ENCODE measurements at places on chromosomes 12 and 14. TPM values are rescaled to one million over a fixed set of nuclear protein-coding genes. Genes with fewer than 3 reads are reported as not detected.

DNA sequence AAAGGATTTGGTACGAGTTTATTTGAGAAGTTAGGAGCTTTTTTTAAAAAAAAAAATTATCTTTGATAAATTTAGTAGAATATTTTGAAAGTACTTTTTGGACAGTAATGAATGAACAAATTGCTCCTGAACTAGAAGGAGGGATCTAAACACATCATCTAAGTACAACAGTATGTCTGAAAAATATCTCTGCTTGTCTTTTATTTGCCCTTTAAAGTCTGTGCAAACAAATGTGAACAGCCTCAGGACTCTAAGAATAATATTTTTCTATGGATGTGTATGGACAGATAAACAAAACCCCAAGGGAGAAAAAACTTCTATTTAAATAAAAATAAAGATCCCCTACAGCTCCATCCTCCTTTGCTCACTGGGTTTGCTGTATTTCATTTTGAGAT lies 19.5 kb downstream of the FBXL14 start:
- DNase-seq: no peak

DNA sequence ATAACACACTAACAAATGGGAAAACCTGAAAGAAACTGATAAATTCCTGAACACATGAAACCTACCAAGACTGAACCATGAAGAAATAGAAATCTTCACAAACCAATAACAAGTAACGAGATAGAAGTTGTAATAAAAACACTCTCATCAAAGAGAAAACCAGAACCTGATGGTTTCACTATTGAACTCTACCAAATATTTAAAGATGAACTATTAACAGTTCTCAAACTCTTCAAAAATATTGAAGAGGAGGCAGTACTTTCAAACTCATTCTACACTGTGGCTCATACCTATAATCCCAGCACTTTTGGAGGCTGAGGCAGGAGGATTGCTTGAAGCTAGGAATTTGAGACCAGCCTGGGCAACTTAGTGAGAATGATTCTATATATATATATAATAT lies 48.4 kb upstream of the TMTC2 start:
- DNase-seq: no peak

Gene DHRS2
- total RNA-seq: not detected

DNA sequence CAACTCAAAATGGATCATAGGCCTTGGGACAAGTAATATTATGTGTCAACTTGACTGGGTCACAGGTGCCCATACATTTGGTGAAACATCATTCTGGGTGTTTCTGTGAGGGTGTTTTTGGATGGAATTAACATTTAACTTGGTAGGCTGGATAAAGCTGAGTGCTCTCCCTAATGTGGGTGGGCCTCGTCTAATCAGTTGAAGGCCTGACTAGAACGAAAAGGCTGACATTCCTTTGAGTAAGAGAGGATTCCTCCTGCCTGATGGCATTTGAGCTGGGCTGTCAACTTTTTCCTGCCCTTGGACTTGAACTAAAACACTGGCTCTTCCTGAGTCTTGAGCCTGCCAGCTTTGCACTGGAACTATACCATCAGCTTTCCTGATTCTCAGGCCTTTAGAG lies 93.4 kb upstream of the ESRRB start:
- DNase-seq: no peak

GRCh38 chr12:131452444-131452860 lies 258.4 kb upstream of the SFSWAP start:
- no peak for DNase-seq

Gene SELPLG
- total RNA-seq: 19.2 TPM

DNA sequence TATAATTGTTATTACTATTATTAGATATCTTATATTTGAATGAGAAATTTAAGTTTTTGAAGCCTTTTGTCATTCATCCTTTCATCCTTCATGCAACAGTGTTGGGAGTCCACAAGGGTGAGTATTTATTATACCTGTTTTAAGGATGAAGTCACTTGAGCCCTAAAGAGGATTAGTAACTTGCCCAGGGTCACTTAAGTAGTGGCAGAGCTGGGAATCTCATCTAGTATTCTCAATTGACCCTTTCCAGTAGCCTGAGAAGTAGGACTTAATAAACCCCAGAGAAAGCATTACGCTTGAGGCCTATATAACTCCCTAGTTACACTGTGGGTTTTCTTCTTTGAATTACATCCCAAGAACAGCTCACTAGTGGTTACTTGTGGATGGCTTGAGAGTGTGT lies 119.8 kb downstream of the SRGAP1 start:
- no peak for DNase-seq

DNA sequence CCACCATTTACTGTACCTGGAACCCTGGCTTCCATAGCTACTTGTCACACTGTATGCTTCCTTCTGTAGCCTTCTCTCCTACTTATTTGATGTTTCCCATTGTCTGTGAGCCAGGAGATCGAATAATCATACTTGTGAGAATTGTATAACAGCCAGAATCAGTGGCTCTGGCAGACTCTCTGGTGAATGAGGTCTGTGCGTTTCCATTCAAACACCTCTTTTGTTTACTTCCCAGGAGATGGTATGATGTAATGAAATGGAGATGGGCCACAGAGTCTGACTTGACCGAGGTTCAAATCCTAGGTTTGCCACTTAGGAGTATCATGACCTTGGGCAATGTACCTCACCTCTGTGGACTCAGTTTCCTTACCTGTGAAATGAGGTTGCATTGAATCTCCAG lies 35.7 kb upstream of the CLMN start:
- no peak for DNase-seq

Gene VTI1B
- total RNA-seq: 110 TPM

Gene BDKRB2
- total RNA-seq: 4.0 TPM

DNA sequence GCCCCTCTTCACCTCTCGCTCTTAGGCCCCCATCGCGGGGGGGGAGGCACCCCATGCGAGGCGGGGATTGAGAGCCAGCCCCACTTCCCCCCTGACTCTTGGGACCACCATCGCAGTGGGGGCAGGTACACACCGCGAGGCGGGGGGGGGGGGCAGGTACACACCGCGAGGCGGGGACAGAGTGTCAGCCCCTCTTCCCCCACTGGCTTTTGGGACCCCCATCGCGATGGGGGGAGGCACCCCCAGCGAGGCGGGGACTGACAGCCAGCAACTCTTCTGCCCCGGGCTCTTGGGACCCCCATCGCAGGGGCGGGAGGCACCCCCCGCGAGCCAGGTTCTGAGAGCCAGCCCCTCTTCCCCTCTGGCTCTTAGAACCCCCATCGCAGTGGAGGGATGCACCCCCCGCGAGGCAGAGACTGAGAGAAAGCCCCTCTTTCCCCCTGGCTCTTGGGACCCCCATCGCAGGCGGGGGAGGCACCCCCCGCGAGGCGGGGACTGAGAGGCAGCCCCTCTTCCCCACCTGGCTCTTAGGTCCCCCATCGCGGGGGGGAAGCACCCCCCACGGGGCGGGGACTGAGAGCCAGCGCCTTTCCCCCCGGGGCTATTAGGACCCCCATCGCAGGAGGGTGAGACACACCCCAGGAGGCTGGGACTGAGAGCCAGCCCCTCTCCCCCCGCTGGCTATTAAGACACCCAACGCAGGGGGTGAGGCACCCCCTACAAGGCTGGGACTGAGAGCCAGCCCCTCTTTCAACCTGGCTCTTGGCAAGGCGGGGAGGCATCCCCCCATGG lies 196.5 kb upstream of the PZP start:
- no peak for DNase-seq

DNA sequence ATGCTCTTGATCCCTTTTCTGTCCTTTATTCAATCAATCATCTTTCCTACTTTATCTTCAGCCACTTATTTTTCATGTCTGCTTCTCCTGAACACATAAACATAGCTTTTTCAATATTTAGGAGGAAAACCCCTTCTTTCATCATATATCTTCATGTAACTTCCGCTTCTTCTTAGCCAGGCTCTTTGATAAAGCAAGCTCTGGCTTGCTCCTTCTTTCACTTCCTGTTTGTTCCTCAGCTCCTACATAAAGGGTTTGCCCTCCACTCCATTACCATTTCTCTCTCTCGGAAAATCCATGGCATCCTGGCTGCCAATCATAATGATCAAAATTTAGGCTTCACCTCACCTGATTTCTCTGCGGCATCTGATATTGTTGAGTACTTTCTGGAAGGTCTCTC lies 33.7 kb upstream of the HELB start:
- no peak for DNase-seq

- no peak for DNase-seq
Observed at GRCh38 chr12:88925454-88925853, 345.2 kb upstream of the KITLG start.

GRCh38 chr12:100797246-100797645 lies 2.7 kb downstream of the ANO4 start:
- DNase-seq: no peak

DNA sequence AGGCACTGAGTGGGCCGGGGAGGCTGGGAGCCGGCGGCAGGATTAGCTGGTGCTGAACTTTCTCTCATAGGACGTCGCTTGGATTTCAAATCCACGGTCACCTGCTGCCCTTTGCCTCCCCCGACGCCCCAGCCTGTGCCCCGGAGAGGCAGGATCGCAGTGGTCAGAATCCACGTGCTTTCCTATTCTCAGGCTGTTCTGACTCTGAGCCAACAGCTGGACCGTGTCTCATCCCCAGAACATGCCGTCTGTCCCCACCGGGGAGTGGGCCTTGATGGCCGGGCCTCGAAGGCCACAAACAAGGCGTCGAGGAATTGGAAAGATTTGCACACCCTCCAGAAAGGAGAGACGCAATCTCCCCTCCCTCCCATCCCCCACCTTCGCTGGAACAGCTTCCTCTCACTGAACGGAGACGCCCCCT lies 18.5 kb upstream of the MLXIP start:
- DNase-seq: no peak

DNA sequence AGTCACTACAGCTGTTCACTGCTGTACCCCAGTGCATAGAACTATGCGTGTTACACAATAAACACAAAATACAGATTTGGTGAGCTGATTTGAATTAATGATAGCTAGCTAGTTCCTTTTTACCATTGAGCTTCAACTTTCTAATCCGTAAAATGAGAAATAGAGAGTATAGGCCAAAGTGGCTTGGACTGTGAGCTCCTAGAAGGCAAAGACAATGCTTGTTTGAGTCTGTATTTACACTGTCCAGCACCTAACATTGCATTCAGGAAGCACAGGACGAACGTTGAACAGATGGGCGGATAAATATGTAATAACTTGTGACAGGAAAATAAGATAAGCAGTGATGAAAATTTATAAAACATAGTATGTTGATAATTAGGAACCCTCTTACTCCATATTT lies 31.5 kb downstream of the SLC17A8 start:
- no peak for DNase-seq

Gene TAS2R31
- 2.4 TPM for total RNA-seq

Gene MIPOL1
- total RNA-seq: 17.2 TPM

Measured in omental fat pad (tissue), 4 donors.